ENCODE measurements at places on chromosomes 5 and 9.
A peak's percentile ranks its signal among the peaks of the same experiment; 100 is the strongest.

DNA sequence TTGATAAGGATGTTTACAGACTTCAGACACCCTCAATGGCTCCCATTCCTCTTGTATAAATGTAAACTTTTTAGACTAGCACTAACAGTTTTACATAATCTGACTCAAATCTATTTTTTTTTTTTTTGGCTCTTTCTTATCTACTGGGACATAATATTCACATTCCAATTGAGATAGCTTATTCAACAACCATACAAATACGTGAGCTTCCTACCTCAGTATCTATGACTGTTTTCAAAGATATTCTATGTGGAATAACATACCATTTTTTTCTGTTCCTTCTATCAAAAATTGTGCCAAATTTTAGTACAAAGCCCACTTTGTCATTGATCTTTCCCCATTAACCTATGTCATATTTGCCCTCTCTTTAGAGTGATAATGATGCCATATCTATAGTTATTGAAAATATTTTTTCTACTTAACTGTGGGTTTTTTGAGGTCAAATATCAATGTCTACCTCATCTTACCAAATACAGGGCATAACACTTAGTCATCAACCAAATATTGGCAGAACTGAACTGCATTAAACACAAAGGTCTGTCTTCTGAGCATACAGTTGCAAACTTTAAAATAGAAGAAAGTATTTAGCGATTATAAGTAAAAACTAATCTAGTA, 482.6 kb downstream of the PTPRD start:
- no peak for DNase-seq

GRCh38 chr5:176714067-176714466, 66.8 kb downstream of the TSPAN17 start:
- no peak for DNase-seq

GRCh38 chr5:69531406-69531801, 28.6 kb upstream of the GTF2H2C start:
- DNase-seq = no peak

DNA sequence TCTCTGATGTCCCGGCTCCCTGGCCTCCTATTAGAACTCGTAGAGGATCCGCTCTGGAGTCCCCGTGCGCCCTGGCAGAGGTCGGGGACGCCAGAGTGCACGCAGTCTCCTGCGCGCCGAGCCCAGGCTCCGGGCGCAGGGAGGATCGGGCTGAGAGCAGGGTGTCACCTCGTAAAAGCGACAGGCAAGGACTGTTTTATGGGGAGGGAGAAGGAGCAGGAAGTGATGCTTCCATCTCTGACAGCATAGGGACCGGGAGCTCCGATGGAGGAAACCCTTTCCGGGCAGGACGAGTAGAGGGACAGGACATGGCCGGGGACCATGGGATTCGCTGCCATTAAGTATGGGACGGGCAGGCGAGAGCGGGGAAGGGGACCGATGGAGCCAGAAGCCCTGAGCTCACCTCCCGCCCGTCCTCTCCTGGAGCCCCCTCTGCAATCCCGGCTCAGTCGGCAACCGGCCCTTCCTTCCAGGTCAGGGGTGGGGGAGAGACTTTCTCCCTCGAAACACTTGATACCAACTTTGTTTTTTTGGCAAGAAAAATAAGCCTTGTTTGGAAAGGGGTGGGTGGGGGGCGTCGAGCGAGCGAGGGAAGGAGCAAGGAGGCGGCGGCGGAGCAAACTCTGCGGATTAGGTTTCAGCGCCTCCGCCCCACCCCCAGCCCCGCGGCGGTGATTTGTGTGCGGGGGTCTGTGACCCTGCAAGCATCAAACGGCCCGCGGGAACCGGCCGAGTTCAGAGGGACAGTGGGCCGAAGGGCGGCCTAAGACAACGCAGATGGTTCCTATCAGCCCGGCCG, 12.6 kb downstream of the LMX1B start:
- no peak for DNase-seq

DNA sequence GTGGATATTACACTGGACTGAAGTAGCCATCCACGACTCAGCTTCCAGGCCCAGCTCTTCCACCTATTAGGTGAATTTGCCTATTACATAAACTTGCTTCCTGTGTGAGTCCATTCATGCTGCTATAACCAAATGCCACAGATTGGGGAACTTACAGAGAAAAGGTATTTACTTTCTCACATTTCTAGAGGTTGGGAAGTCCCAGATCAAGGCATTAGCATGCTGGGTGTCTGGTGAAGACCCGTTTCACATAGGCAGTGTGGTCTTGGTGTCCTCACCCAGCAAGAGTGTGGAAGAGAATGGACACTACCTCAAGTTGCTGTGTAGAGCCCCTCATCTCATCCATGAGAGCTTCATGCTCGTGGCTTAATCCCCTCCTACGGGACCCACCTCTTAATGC, 282.6 kb downstream of the IRX1 start:
- DNase-seq = no peak

DNA sequence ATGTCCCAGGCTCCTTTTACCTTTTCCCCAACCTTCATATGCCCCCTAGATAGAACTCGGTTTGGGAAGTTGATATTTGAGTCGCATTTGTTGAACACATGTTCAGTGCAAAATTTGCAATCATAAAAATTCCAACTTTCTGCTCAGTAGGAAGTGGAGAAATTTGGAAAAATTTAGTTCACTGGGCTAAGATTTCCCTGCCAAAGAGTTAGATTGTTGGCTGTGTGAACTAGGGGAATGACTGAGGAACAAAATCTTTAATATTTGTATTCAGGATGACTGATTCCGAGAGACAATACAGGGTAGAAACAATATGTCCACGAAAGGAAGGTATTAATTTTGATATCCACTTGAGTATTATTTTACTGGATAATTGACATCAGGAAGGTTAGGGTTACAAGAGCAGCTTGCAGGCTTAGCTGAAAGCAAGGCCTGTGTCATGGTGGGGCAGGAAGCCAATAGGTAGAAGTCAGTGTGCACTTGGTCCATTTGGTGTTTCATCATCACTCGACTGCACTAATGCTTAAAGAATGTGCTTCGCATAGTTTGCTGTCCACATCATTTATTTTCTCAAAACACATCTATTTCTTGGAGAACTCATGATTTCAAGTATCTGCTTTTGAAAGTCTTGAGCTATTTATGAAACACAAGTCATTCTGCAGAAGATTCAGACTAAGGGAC, 59.4 kb upstream of the GNA14 start:
- no peak for DNase-seq

- DNase-seq = no peak
Observed at GRCh38 chr9:105176194-105176593, 68.3 kb upstream of the SLC44A1 start.

- DNase-seq = no peak
Observed at GRCh38 chr5:168989731-168990505, 311.0 kb downstream of the SLIT3 start.

- no peak for DNase-seq
Observed at GRCh38 chr5:155726267-155726666, 600.7 kb upstream of the SGCD start.

GRCh38 chr5:98095072-98095471, 678.4 kb upstream of the RGMB start:
- no peak for DNase-seq

DNA sequence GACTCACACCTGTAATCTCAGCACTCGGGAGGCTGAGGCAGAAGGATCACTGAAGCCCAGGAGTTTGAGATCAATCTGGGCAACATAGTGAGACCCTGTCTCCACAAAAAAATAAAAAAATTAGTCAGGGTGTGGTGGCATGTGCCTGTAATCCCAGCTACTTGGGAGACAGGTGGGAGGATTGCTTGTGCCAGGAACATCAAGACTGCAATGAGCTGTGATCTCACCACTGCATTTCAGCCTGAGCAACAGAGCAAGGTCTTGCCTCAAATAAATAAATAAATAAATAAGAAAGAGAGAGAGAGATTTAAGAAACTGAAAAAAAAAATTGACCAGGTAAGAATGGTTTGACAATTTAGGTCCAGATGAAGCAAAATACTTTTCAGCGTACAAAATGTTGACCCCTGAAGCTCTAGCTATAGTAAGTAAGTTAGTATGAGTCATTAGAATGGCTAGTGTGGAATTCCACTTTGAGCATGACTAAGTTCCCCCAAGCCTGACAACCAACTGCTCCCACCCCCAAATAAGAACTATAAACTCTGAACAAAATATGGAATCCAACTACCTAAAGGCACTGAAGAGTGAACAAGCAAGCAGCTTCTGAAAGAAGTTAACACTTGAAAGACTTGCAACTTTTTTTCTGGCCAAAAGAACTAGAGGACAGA, 217.8 kb upstream of the TLE4 start:
- no peak for DNase-seq

- DNase-seq = no peak
Observed at GRCh38 chr5:181152406-181152805, 5.0 kb downstream of the OR2V2 start.

GRCh38 chr9:114312513-114312875, 10.4 kb upstream of the ORM1 start:
- no peak for DNase-seq

GRCh38 chr5:8474569-8474930, 605.6 kb downstream of the MTRR start:
- DNase-seq = no peak

DNA sequence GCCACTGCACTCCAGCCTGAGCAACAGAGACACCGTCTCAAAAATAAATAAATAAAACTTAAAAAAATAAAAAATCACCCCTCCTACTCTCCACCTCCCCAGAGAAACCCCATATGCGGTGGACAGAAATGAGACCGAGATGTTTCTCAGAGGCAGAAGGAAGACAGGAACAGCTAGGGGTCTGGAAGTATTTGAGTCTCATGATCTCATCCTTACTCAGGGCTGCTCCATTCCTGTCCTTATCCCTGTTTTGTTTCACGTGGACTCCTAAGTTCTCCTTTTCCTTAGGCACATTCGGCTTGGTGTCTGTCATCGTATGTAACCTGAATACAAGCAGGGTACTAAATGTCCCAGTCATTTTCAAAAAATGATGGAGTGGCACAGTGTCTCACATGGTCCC, 76.1 kb downstream of the C9orf50 start:
- no peak for DNase-seq

DNA sequence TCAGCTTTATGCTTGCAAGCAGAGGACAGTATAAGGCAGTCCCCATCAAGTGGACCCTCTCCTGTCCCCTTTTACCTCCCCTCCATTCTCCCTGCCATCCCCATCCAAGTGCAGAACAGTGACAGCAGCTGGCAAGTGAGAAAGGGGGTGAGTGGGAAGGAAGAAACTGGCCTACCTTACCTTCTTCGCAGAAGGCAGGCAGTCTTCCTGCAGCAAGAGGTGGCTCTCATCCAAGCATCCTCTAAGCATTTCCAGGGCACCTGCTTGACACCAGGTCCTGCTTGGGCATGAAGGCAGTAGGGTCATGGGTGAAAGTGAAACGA, 77.3 kb upstream of the SH3PXD2B start:
- no peak for DNase-seq

DNA sequence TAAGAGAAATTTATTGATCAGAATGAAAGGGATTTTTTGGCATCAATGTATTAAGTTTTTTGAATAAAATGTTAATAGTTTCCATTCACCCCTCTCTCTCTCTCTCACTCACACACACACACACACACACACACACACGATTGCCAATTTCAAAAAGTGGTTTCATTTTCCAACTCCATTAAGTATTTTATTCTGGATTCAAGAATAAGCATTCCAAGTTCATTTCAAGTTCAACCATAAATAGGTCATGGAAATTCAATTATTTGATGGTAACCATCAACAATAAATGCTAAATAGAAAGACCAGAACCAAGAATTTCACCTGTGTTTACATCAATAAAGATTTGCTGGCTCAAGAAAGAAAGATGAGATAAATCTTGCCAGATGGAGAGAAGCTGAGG, 171.6 kb downstream of the ADAMTS12 start:
- DNase-seq = no peak

GRCh38 chr9:91896513-91897121, 53.4 kb downstream of the ROR2 start:
- DNase-seq = no peak

DNA sequence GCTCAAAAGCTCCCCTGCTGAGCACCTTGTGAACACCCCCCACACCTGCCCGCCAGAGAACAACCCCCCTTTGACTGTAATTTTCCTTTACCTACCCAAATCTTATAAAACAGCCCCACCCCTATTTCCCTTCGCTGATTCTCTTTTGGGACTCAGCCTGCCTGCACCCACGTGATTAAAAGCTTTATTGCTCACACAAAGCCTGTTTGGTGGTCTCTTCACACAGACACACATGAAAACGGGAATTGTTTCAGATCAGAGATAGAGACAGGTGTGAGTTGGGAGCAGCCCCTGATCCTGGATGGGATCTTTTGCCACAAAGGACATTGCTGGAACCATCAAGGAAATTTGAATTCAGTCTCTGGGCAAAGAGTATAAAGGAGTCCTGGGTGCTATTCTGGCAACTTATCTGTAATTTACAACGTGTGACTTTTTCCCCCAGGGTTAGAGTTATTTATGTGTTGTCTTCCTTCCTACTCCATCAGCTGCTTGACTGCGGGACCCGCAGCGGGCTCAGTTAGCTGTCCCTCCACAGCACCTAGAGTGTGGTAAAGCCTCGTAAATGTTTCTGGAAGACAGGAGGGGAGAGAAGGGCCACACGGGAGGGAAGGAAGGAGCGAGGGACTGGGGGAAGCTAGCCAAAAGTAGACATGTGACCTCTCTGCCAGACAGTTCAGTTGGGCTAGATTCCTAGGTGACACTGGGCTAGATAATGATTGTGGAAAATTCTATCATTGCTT, 437.0 kb downstream of the ZNF608 start:
- DNase-seq = no peak

DNA sequence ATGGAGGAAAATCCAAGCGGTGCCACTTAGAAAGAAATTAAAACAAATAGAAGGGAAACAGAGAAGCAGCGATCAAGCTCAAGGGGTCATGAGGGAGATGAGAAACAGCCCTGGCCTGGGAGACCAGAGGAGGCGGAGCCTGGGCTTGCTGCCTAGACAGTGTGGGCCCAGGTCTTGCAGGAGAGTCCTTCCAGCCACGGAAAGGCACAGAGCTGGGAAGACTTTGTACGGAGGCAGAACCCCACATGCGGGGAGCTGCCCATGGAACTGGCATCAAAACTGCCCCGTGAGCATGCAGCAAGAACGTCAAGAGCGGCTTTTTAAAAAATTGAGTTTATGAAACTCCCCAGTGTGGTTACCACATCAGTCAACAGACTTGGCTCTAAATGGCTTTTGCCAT, 119.4 kb downstream of the IRX1 start:
- DNase-seq = no peak

GRCh38 chr5:65611524-65611923, 12.6 kb downstream of the TRIM23 start:
- DNase-seq = no peak

- no peak for DNase-seq
Observed at GRCh38 chr9:128636024-128636390, 20.6 kb downstream of the DYNC2I2 start.

DNA sequence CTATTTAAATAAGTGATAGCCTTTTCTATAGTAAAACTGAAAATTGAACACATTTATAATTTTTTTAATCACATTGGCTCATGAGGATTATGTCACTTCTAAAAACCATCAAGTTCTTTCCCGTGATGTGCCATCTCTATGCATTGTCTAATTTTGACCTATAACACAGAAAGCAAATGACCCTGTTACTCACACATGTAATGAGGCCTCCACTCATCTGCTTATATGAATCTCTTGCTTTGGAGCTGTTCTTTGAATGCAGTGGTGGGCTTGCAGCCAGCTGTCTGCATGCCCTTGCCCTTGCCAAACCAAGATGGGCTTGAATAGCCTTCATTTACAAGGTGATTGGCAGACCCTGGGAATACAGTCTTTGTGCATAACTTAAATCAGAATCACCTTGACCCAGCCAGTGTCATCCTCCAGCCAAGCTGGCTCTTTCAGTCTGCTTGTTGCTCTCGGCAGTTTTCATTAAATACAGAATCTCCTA, 163.2 kb downstream of the TRIO start:
- DNase-seq = no peak

- peak; percentile 82 for DNase-seq
Observed at GRCh38 chr5:97231025-97231636, 48.1 kb upstream of the RIOK2 start.

- no peak for DNase-seq
Observed at GRCh38 chr5:72441862-72442540, 65.2 kb downstream of the ZNF366 start.

Measured in globus pallidus (tissue), 1 donor.